ENCODE measurements at places on chromosomes 1 and 21. TPM values are rescaled to one million over a fixed set of nuclear protein-coding genes. Genes with fewer than 3 reads are reported as not detected.

The CD53 gene
- not detected for polyA plus RNA-seq

The VCAM1 gene
- 3.2 TPM for polyA plus RNA-seq

The EIF2D gene
- polyA plus RNA-seq: 37.1 TPM

The LMOD1 gene
- polyA plus RNA-seq: not detected

The AK5 gene
- polyA plus RNA-seq: 7.1 TPM

The S100A9 gene
- not detected for polyA plus RNA-seq

The KLHDC9 gene
- polyA plus RNA-seq: 78.1 TPM

The MUL1 gene
- 13.5 TPM for polyA plus RNA-seq

The NGF gene
- not detected for polyA plus RNA-seq

The CACNA1E gene
- 33.1 TPM for polyA plus RNA-seq

The LAPTM5 gene
- polyA plus RNA-seq: not detected

The PGLYRP4 gene
- polyA plus RNA-seq: not detected

The MINDY1 gene
- 16.1 TPM for polyA plus RNA-seq

The ACOT7 gene
- polyA plus RNA-seq: 101 TPM

The PCBP3 gene
- 1.7 TPM for polyA plus RNA-seq

The CYP4A11 gene
- polyA plus RNA-seq: 1.6 TPM

The AURKAIP1 gene
- 104 TPM for polyA plus RNA-seq

The LEFTY2 gene
- not detected for polyA plus RNA-seq

The PPIAL4G gene
- polyA plus RNA-seq: not detected

The TACSTD2 gene
- polyA plus RNA-seq: not detected

The APCS gene
- not detected for polyA plus RNA-seq

The SLFNL1 gene
- 0.26 TPM for polyA plus RNA-seq

The ADAMTS5 gene
- 1.6 TPM for polyA plus RNA-seq

The MCOLN2 gene
- not detected for polyA plus RNA-seq

The UBXN10 gene
- 0.82 TPM for polyA plus RNA-seq

The TPTE gene
- not detected for polyA plus RNA-seq

The TMIGD3 gene
- not detected for polyA plus RNA-seq

The AK4 gene
- polyA plus RNA-seq: 1.8 TPM

The PEX11B gene
- 52.4 TPM for polyA plus RNA-seq

The PRAMEF18 gene
- not detected for polyA plus RNA-seq
